Fibroblast of skin of left biceps (primary cell): ENCODE measurements at places on chromosomes 4 and X.
A peak's percentile ranks its signal among the peaks of the same experiment; 100 is the strongest.

DNA sequence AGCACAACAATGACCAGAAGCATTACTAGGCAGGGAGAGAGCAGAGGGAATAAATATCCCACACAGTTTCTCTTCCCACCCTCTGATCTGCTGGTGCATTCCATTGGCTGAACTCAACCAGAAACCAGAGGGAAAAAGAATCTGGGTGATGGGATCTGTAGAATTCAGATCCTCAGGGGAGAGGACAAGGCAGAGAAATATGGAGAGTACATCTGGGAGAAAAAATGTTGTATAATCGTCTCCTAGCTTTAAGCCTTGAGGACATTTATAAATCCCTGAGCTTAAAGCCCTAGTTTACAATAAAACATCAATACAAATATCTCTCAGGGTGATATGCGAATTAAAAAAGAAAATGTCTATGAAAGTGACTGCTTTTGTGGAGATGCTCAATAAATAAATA, 368.1 kb upstream of the MAD2L1 start:
- no peak for DNase-seq

GRCh38 chrX:53247928-53248327, 22.9 kb upstream of the KDM5C start:
- DNase-seq, result no peak

- no peak for DNase-seq
These were observed 245.8 kb upstream of the DIAPH2 start for GRCh38 chrX:96438803-96439202.

- no peak for DNase-seq
These were observed 2.5 kb downstream of the AADAT start for GRCh38 chr4:170087163-170087700.

GRCh38 chrX:109398833-109399232, 83.1 kb downstream of the GUCY2F start:
- DNase-seq, result no peak

GRCh38 chr4:107117726-107118125, 81.6 kb upstream of the DKK2 start:
- no peak for DNase-seq

DNA sequence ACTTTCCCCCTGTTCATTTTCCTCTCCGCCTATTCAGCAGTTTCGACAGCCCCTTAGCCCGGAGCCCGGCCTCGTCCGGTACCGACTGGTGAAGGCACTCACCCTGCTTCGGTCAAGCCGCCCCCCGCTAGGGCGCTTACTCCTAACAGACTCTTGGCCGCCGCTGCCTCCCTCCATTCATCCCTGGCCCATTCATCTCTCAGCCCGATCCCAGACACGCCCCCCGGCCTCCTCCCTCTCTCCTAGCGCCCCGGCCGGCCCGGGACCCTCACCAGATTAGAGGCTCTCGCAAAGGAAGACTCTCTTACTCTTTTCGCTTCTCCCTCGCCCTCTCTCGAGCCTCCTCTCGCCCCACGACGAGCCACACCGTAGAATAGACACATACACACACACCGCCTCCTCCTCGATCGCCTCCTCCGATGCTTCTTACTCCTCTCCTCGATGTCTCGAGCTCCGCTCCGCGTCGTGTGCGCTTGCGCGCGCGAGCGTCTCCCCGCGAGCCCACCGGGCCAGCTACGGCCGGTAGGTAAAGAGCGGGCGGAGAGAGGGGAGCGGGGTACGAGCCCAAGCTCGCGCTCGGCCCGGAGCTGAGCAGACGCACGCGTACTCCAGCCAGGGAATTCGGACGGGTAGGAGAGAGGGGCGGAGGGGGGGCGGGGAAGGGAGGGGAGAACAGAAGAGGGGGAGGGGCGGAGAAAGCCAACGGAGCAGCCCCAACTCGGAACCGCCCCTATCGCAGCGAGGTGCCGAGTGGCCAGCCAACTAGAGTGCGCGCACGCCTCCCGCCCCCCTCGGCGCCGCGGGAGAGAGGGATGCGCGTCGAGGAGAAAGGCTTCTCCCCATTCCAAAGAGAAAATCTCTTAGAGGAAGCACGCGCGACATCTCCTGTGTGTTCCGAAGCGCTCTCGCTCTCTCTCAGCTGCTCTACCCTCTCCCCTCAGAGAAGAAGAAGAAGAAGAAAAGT, at the start of gene WNK3:
Gene WNK3 (minus strand): TSS at position 633 of the 964 bp plus-strand sequence.
- DNase-seq, result peak; percentile 64

- DNase-seq, result no peak
These were observed 106.0 kb upstream of the NOCT start for GRCh38 chr4:138909587-138909986.

DNA sequence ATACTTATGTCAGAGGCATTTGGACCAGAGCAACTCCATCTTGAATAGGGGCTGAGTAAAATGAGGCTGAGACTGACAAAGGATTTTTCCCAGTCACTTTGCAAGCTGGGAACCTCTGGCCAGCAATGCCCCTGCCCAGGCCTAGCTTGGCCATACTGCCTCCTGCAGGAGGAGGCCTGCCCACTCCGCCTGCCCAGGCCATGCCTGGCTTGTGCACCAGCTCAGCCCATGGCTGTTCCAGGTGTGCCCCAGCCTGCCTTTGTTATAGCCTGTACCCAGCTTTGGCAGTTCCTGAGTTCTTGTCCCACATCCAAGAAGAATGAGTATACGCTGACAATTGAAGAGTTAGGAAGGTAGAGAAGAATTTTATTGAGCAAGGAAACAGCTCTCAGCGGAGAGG, 176.1 kb downstream of the AASDH start:
- DNase-seq, result no peak

DNA sequence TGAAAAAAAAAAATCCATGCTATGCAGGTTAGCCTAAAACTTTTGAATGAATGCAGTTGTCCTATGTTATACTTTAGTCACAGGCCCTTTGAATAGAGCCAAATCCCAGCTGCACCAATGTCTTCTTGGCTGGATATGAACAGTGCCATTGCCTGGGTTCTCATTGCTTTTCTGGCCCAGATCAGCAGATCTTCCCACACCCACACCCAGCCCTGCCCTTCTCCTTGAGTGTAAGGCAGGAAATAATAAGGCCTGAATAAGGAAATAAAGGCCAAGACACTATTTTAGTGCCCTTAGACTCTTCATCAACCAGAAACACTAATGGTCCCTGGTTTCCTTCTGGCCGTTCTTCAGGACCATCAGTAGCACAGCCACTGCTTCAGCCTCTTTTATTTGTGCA, 66.6 kb downstream of the USP38 start:
- no peak for DNase-seq

DNA sequence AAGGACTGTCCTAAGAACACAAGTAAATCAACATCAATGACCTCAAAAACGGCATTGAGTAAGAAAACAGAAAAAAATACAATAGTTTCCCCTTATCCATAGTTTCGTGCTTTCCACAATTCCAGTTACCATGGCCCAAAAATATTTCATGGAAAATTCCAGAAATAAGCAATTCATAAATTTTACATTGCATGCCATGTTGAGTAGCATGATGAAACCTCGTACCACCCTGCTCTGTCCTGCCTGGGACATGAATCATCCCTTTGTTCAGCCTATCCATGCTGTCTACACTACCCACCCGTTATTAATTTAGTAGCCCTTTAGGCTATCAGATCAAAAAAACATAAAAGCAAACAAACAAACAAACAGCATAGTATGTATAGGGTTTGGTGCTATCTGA, 51.1 kb downstream of the KLF3 start:
- DNase-seq, result peak; percentile 44

- DNase-seq, result no peak
These were observed 68.3 kb downstream of the PJA1 start for GRCh38 chrX:69096963-69097362.

DNA sequence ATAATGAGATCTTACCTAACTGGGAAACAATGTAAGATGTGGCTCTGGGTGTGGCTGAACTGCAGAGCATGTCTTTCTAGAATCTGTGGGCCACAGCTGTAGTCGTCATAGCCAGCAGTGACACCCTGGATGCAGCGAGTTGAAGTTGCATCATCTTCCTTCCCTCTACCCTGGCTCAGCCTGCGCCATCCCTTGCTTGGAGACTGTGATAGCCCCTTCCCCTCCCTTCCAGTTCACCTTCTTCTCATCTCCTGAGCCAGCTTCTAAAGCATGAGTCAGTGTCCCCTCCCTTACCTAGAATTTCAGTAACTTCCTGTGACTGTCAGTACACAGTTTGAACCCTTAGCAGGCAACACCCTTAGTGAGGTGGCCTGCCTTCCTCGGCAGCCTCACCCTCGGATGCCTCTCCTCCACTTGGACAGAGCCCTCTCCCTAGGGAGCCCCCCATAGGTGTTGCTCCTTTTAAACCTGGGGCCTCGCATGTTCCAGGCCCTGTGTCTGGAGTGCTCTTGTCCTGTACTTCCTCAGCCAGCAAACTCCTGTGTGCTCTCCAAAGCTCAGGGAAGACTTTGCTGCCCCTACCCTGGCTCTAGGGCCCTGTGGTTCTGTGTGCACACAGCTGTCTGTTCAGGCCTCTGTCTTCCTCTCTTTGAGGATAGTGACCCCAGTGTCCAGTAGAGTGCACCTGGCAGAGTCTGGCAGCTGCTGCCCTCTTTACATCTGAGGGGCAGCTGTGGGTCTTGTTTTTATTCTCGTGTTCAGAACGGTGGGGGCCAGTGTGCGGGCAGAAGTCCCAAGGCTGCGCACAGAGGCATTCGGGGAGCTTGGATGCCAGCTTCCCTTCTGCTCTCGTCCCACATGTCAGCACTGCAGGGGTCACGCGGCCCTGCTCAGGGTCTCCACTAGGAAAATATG, 43.7 kb upstream of the TADA2B start:
- DNase-seq, result no peak

- no peak for DNase-seq
These were observed 160.1 kb downstream of the COX18 start for GRCh38 chr4:72909461-72909860.

DNA sequence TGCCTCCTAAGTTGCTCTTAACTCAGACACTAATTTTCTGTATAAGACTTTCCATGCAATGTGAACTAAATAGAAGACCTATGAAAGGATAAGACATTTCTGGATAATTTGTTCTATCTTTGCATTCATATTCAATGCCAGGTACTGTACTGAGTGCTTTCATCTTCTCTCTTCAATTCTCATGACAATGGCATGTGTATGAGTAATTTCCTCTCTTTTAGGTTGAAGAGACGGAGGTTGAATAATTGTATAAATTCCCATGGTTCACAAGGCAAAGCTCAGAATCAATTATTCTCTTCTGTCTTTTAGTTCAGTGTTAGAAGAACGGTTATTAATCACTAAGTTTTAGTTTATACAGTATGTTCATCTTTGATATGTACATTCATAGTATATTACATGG, 29.3 kb upstream of the CFAP299 start:
- no peak for DNase-seq

GRCh38 chrX:23828881-23829280, 45.9 kb downstream of the SAT1 start:
- DNase-seq, result no peak
